NCI-H1417 treated with DMSO at 0.1 percent for 48 hours (cell line): ENCODE measurements at places on chromosomes 5 and 9.

DNA sequence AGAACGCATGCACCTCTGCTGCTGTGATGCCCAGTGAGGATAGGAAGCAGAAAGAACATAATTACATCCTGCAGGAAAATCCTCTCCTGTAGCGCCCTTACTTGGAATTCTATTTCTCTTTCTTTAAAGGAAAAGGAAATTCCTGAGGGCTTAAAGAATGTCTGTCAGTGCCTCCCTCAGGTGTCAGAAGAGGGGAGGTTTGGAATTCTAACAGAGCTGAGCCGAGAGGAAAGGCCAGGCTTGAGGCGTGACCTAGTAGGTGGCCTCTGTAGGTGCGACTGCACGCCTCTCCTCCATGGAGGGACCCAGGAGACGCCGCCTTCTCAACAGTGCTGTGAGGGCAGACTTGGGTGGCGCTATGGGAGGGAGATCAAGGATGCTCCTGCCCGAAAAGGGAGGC lies 55.9 kb upstream of the ERCC6L2 start:
- DNase-seq, result no peak

DNA sequence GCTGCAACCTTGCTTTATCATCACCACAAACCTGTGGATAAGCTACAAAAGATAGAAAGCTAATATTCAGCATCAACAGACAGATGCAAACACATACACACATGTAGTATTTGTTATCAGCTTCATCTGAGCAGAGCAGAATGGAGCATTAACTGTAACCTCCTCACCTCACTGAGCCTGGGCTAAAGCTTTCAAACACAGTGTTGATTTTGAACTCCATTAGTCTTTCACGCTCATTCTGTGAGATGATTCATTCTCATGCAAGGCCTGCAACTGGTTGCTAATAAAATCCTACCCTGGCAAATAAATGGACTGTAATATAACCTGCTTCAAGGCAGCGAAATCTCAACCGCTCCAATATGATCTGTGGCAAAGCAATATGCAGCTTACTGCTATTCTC lies 1360.6 kb upstream of the ACO1 start:
- no peak for DNase-seq

DNA sequence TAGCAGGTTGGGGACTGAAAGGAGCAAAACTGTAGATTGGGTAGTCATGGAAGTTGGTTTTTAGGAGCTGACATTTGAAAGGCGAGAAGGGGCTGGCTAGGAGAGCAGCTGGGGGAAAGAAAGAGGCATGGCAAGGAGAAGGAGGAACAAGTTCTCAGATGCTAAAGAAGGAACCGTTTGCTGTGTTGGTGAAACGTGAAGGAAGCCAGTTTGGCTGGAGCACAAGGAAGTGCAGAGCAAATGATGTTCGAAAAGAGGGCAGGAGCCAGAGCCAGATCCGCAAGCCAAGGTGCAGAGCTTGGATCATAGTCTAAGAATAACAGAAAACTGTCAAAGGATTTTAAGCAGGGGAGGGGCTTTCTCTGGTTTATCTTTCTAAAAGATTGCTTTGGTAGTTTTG lies 276.6 kb downstream of the ASTN2 start:
- DNase-seq, result no peak

GRCh38 chr5:56550227-56550626 lies 265.1 kb upstream of the MAP3K1 start:
- DNase-seq, result no peak

GRCh38 chr5:95181644-95182043 lies 103.2 kb downstream of the MCTP1 start:
- no peak for DNase-seq

DNA sequence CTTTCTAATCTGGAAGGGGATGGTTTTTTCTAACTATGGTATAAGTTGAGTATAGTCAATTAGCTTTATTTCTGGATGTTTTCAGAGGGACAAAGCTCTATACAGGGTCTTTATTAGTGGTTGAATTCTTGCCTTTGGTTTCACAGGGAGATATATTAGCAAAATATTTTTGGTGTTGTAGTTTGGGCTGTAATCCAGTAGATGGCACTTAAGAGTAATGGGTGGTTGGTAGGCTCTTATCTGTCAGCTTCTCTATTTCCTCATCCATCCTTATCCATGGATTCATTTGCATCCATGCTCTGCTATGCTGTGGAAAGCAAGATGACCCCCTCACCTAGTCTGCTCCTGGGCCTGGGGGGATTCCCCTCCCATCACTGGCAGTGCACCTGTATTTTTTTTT lies 363.6 kb upstream of the CYLC2 start:
- DNase-seq, result no peak

DNA sequence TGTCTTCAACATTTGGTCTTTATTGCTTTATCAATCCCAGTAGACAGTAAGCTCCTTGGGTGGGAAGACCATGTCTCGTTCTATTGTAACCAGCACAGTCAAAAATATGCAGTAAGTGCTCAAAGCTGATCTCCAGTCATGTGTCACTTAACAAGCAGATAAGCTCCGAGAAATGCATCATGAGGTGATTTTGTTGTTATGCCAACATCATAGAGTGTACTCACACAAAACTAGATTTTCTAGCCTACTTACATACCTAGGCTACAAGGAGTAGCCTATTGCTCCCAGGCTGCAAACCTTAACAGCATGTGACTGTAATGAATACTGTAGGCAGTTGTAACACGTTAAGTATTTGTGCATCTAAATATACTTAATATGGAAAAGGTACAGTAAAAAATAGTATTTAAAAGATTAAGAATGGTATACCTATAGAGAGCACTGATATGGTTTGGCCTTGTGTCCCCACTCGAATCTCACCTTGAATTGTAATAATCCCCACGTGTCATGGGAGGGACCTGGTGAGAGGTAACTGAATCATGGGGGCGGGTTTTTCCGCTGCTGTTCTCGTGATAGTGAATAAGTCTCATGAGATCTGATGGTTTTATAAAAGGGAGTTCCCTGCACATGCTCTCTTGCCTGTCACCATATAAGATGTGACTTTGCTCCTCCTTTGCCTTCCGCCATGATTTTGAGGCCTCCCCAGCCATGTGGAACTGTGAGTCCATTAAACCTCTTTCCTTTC lies 39.8 kb upstream of the PCSK5 start:
- no peak for DNase-seq

DNA sequence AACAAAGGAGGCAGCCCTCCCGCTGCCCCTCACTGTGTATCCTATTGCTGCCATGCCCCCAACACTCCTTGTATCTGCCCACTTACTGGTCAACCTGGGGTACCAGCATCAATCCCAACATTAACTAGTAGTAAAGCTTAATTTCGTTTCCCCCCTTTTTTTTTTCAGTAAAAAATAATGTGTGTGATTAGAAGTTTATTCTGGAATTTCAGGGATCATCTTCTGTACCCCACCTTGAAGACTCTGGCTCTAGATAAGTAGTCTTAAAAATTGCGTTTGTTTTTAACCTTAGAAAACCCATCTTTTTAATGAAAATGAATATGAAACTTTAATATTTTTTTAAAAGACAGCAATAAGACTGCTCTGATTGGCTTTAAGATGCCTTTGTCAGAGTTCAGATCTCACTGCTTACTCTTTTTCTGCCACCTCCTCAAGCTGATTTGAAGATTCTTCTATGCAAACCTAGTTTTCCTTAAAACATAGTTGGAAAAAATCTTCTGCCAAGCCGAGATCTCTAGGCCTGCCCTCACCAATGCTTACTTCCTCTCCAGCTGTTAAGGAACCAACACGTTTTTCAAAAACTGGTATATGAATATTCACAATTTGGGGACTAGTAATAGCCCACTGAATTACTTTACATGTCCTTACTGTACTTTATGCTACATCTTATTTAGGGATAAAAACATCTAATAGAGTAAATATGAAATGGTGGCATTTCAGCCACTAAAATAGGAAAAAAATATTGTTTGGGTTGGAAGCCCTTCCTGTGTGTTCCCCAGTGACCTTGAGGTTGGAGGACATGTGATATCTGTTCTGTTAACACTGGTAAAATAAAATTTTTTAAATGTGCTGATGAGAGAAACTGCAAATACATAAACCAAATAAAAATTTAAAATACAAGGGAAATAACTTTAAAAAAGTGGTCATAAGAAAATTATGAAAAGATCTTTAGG lies 4.0 kb upstream of the RHOBTB3 start:
- DNase-seq, result no peak

DNA sequence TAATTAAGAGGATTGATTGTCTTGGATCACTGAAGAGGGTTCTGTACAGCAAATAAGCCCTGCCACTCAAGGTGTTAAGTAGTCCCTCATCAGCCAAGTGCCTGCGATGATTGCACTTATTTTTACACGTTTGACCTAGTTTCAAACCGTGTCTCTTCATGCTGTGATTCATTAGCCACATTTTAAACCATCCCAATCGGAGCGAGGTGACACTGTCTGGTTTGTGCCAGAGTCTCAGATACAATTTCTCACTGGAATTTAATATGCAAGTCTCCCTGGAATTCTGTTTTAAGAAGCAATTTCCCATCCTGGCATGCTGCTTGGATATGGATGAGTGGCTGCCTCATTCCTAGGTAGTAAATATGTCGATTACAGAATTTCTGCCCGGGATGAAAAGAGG lies 1.6 kb downstream of the INSYN2B start:
- no peak for DNase-seq

DNA sequence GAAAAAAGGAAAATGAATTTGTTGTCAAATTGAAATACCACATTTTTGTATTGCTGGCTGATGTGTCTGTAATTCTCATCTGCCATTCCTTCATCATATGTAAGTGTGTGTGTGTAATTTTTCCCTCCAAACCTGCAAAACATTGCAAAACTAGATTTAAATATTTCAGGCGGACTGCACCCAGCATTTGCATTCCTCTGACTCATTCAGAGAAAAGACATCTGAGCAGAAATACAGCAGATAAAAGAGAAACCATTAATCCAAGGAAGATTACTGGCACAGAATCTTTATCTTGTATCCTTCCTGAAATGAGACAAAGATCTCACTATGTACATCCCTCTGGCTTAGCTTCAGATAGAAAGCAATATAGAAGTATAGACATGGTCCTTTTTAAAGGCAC lies 275.3 kb downstream of the TMEM38B start:
- DNase-seq, result no peak

- no peak for DNase-seq
These were observed 276.7 kb upstream of the KIF2A start for GRCh38 chr5:62029303-62029702.

DNA sequence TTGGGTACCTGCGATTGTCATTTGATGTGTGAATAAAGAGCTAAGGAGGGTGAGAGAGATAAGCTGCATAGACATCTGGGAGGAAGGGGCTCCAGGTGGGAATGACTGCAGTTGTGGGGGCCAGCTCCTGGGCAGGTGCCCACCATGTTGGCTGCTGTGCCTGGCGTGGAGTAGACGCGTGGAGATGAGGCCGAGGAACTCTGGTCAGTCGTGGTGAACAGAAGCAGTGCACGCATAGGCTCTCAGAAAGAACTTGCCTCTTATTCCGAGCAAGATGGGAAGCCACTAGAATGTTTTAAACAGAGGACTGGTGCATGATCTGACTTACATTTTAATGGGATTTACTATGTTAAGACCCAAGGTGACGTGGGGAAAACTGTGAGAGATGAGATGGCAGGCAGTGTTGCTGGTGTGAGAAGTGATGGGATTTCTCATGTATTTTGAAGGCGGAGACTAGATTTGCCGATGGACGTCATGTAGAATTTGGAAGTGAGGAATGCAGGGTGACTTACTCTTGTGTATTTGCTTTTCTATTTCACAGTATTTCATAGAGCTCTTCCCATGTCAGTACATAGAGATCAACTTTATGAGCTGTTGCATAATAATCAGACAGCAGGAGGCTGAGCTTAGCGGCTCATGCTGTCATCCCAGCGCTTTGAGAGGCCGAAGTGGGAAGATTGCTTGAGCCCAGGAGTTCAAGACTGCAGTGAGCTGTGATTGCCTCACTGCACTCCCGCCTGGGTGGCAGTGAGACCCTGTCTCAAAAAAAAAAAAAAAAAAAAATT lies 71.1 kb downstream of the EHMT1 start:
- DNase-seq, result no peak

DNA sequence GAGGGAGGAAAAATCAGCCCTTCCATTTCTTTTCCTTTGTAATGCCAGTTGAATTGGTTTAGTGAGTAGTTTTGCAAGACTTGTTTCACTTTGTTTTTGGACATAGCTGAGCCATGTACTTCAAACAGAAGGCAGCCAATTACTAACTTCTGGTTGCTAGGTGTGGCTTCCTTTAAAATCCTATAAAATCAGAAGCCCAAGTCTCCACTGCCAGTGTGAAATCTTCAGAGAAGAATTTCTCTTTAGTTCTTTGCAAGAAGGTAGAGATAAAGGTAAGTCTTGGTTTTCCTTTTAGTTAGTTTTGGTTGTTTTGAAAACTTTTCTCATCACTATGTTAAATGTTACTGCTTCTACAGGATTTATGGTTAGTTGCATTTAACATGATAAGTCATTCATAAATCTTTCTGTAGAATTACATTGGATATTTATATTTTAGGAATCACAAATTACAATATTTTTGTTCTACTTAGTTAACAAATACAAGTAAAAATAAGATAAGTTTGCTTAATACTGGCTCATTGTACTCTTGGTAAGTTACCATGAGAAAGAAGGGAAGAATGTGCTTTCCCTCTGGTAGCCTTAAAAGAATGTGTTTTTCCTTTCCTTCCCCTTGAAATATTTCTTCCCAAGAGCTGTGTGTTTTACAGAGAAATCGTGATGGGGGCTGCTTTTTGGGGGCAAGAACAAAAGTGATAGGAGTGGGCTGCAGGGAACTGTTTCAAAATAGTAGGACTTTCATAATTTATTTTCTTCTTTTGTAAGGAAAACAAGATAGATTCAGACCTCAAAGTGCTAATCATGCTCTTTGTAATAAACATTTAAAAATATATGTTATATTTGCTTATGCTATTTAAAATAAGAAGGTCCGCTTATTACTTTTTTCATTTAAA lies at the start of gene ANXA1:
TSS of gene ANXA1 (plus strand) at position 213 of the 890 bp plus-strand sequence. CDS start 6,671 bp downstream, outside the sequence.
- DNase-seq, result no peak

- DNase-seq, result no peak
These were observed 110.5 kb upstream of the HMHB1 start for GRCh38 chr5:143701493-143701892.
